Caki2 (cell line): ENCODE measurements at places on chromosomes 7 and 10. TPM values are rescaled to one million over a fixed set of nuclear protein-coding genes. Genes with fewer than 3 reads are reported as not detected.

ZNRF2 gene
- total RNA-seq, result 19.3 and 20.3 TPM in 2 replicates

CLDN3 gene
- total RNA-seq, result 43.4 and 69.4 TPM in 2 replicates

VGF gene
- 0.14 and 0.74 TPM in 2 replicates for total RNA-seq

CACNB2 gene
- total RNA-seq, result not detected in 2 replicates

CLCN1 gene
- total RNA-seq, result not detected in 2 replicates

BUB3 gene
- 117 and 181 TPM in 2 replicates for total RNA-seq
